Natural killer cell treated with Interleukin-12 subunit alpha and Interleukin-12 subunit beta and Interleukin-15 and Interleukin-18, amount 100 ng/mL, for 72 hours (primary cell): ENCODE measurements at places on chromosomes 12 and 14. TPM values are rescaled to one million over a fixed set of nuclear protein-coding genes. Genes with fewer than 3 reads are reported as not detected.

KRT78 gene
- total RNA-seq, result not detected

GPR137C gene
- 0.38 TPM for total RNA-seq

ANKRD33 gene
- total RNA-seq, result not detected

GABARAPL1 gene
- 24.9 TPM for total RNA-seq

APOLD1 gene
- 0.90 TPM for total RNA-seq

PCED1B gene
- total RNA-seq, result 41.2 TPM

BICDL1 gene
- total RNA-seq, result 9.8 TPM

METTL25 gene
- 10.5 TPM for total RNA-seq

TMEM30B gene
- total RNA-seq, result 1.2 TPM

CNTN1 gene
- not detected for total RNA-seq

CLEC4D gene
- not detected for total RNA-seq

RFX4 gene
- not detected for total RNA-seq

TMPRSS12 gene
- total RNA-seq, result not detected

E2F7 gene
- 15.0 TPM for total RNA-seq

ACOT4 gene
- total RNA-seq, result 0.84 TPM

BCL11B gene
- 12.9 TPM for total RNA-seq

KERA gene
- not detected for total RNA-seq

PDE3A gene
- total RNA-seq, result not detected

TPPP2 gene
- not detected for total RNA-seq

BEGAIN gene
- total RNA-seq, result not detected

TAPBPL gene
- total RNA-seq, result 26.3 TPM

ACSM4 gene
- total RNA-seq, result not detected

SIX6 gene
- not detected for total RNA-seq

NAV3 gene
- not detected for total RNA-seq

DUSP16 gene
- total RNA-seq, result 22.8 TPM

SLC6A15 gene
- not detected for total RNA-seq

IFNG gene
- total RNA-seq, result 58,992 TPM

FOXN4 gene
- not detected for total RNA-seq

OR6C2 gene
- total RNA-seq, result not detected

RAD9B gene
- total RNA-seq, result 0.62 TPM

GPR33 gene
- total RNA-seq, result not detected

CLEC1A gene
- not detected for total RNA-seq

TPH2 gene
- not detected for total RNA-seq

PKP2 gene
- total RNA-seq, result 0.07 TPM

FAM222A gene
- total RNA-seq, result 1.8 TPM

SOCS2 gene
- total RNA-seq, result 19.2 TPM

GPR68 gene
- 30.2 TPM for total RNA-seq

KRT77 gene
- total RNA-seq, result not detected

CCDC196 gene
- total RNA-seq, result not detected

CMKLR1 gene
- 0.26 TPM for total RNA-seq

HIF1A gene
- total RNA-seq, result 452 TPM

PRH2 gene
- not detected for total RNA-seq

ADAMTS20 gene
- total RNA-seq, result not detected

KRT3 gene
- not detected for total RNA-seq

CPNE6 gene
- not detected for total RNA-seq

OR4E2 gene
- total RNA-seq, result not detected

SLC38A4 gene
- total RNA-seq, result not detected

HOXC6 gene
- total RNA-seq, result not detected

ST8SIA1 gene
- total RNA-seq, result 0.19 TPM

CCDC60 gene
- not detected for total RNA-seq

HPD gene
- total RNA-seq, result not detected

TMEM132C gene
- total RNA-seq, result not detected
